Jurkat, Clone E6-1 (cell line): ENCODE measurements at places on chromosomes 12 and 14.
A peak's percentile ranks its signal among the peaks of the same experiment; 100 is the strongest.

- DNase-seq: no peak
These were observed 15.8 kb downstream of the FGFR1OP2 start for GRCh38 chr12:26954027-26954426.

- peak; percentile 98 for DNase-seq
These were observed 217.9 kb upstream of the BTG1 start for GRCh38 chr12:92363295-92364146.

DNA sequence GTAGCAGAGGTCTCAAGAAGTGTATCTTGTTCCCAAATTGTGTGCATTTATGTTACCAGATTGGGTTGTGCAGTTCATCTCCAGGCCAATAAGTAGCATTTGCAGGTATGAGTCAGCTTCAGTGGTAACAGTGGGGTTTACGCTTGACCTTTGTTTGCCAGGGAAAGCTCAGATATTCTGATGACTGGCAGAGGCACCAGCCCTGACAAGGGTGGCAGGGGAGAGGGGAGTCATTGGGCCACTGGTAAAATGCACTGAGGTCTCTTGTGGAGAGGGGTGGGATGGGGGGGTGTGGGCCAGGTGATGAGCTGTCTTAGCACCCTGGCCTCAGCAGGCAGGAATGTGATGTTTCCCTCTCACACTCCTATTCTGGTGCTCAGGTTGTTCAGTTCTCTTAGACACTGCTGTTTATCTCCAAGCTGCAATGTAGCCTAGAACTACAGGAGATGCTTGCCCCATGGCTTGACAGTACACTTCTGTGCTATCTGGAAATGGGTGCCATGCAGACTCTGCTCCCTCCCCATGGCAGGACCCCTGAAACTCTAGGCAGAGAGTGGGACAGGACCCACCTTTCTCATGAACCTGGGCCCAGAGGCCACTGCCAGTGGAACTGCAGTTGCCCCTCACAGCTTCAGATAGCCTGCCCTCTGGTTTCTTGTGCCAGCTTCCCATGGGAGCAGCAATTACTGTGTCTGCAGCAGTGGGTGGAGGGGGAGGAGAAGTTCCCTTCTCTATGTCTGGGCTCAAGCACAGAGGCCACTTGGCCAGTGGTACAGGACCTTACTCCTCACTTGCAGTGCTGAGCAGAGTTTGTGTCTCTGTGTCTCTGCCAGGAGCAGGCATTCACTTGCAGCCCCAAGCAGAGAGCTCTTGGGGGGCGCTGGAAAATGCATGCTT, 31.9 kb downstream of the USP15 start:
- DNase-seq: no peak

DNA sequence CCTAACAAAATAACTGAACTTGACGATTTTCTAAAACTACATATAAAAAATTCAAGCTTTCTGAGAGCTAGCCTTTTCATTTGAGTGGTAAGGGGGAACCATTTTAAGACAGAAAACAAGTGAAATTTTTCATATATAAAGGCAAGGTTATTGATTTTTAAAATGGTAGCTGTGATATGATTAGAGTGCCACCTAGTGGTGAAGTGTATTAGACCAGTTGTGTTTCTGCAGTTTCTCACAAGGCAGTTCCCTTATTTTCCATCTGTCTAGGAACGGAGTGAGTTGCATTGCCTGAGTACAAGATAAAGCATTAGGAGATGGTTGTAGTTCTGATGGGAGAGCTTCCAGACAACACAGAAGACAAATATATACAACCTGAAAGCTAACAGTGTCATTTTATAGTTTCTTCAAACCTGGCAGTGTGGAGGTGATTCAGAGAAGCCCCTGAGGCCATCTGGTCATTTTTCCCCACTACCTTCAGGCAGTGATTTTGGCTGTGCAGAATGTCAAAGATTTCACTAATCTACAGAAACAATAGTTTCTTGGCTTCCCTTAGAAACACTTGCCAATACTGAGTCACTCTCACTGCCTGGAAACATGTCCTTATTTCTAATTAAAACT, 180.8 kb downstream of the C12orf50 start:
- DNase-seq: peak; percentile 63

- no peak for DNase-seq
These were observed 50.3 kb downstream of the SLC38A1 start for GRCh38 chr12:46218322-46219095.

GRCh38 chr14:39425947-39426346, 6.3 kb downstream of the FBXO33 start:
- no peak for DNase-seq

DNA sequence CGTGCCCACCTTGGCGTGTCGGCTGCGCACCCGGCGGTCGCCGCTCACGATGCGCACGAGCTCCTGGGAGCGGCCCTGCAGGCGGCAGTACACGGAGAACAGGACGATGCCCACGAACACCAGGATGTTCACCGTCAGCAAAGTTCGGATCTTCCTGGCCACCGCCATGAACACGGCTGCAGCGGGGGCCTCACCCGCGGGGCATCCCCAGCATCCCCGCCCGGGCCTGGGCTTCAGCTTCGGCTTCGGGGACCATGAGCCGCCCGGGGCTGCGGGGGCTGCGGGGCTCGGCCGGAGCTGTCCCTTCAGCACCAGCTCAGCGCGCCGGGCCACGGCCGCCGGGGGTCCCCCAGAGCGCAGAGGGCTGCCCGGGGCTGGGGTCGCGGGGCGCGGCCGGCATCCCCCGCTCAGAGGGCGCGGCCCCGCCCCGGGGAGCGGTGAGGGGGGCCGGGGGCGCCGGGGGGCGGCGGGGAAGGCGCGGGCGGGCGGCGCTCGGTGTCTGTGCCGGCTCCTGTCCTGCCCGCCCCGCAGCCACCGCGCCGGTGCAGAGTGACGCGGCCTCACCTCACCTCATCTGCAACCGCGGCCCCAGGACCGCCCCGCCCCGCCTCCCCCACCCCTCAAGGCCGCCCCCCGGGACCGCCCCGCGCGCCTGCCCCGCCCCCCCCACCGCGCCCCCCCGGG, at the start of gene GALNT9:
GALNT9 (minus strand) TSS at position 554 of the 684 bp plus-strand sequence; CDS start at position 168, 386 bp downstream.
- DNase-seq: no peak

GRCh38 chr12:4958697-4959375, 49.1 kb downstream of the KCNA1 start:
- no peak for DNase-seq
